ENCODE measurements at places on chromosomes 12 and 14. TPM values are rescaled to one million over a fixed set of nuclear protein-coding genes. Genes with fewer than 3 reads are reported as not detected.

Gene TROAP
- 31.3 TPM for polyA plus RNA-seq

DNA sequence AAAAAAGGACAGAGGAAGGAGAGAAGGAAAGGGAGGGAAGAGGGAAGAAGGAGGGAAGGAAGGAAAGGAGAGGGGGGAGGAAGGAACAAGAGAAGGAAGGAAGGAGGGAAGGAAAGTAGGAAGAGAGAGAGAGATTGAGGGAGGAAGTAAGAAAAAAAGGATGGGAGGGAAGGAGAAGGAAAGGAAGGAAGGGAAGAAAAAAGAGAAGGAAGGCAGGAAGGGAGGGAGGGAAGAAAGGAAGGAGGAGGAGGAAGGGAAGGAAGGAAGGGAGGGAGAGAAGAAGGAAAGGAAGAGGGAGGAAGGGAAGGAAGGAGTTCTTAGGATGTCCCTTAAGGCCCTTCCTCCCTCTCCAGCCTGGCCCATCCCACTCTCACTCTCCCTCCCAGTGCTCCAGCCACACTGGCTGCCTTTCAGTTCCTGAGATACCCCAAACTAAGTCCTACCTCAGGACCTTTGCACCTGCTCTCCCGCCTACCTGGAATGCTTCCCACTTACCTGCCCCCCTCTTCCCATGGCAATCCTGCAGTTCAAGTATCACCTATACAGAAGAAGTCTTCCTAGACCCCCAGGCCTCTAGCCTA lies 21.7 kb upstream of the MSI1 start:
- DNase-seq: no peak

GRCh38 chr12:751192-751998 lies 984 bp upstream of the WNK1 start:
- peak; percentile 92 for DNase-seq

DNA sequence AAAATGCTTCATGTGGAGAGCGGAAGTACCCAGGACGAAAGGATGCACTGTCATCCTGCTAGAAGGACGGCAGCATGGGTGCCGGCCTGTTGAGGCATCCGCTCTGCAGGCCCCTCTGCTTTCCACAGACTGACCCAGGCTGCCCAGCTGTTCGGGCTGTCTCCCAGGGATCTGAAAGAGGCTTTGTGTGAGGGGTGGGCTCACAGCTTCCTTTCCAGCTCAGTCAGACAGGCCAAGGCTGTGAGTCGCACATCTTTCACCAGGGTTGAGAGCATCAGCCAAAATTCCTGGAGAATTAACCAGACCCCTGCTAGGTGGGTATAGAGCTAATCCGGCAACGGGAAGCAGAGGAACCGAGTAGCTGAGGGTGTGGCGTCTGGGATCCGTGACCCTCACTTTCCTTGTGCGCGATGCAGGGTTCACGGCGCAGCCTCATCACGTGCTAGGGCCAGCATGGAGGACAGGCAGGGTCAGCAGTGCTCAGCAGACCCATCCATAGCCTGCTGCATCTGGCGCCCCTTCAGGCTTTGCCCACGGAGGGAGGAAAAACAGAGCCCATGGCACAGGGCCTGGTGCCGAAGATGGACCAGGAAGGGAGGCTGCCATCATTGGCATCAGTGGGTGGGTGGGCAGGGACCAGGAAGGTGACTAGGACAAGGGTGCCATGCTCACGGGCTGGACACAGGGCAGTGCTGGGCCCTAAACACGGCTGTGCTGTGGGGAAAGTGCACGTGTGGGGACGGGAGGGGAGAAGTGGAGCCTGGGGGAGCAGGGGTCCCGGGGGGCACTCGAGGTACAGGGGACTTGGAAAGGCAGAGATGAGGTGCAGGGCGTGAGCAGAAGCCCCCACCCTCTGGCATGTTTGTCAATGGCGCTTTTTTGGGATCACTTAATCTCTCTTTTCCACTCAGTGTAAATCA lies 9.2 kb upstream of the SIVA1 start:
- no peak for DNase-seq

Gene PPM1H
- polyA plus RNA-seq: 10.8 TPM

Gene OASL
- 0.15 TPM for polyA plus RNA-seq

DNA sequence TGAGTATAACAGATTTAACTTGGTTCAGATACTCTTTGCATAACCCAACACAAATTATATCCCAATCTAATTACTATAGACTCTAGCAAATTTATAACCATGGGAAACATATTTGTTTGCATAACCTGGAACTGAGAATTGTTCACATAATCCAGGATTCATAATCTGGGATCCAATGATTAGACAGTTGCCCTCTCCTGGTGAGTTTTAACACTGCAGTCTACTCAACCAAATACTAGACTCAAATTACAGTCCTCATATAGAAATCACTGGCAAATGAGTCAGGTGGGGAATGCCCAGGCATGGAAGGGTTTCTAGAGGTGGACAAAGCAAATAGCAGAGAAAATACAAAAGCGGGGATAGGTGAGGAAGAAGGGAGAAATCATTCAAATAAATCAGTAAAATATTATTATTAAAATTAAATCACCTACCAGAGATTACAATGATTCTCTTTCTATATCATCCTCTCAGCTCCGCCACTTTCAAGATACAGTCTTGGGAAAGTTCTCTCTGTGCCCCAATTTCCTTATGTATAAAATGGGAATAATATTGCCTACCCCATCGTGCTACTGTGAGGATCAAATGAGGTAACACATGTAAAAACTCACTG lies 9.4 kb downstream of the GCH1 start:
- DNase-seq: no peak

- DNase-seq: no peak
Measured at GRCh38 chr12:114626-115211, 48.2 kb downstream of the IQSEC3 start.

Data from right lung (tissue), 10 donors.